ENCODE measurements at places on chromosomes 5 and 9. TPM values are rescaled to one million over a fixed set of nuclear protein-coding genes. Genes with fewer than 3 reads are reported as not detected.

Gene PIP5KL1
- polyA plus RNA-seq, result 15.4 TPM

GRCh38 chr5:147344861-147345260 lies 110.0 kb downstream of the STK32A start:
- H3K27me3 ChIP-seq, result no peaks in the 10 kb centered on the region
- DNase-seq, result no peak
- H3K36me3 ChIP-seq, result no peaks in the 10 kb centered on the region
- H3K4me1 ChIP-seq, result no peaks in the 10 kb centered on the region
- no peak overlapping the region for H3K27ac ChIP-seq

- no peak overlapping the region for H3K4me3 ChIP-seq
- peaks cover 11% of the 10 kb centered on the region for H3K27me3 ChIP-seq
- no peak overlapping the region for H3K27ac ChIP-seq
- H3K36me3 ChIP-seq, result no peaks in the 10 kb centered on the region
- no peak for DNase-seq
- no peaks in the 10 kb centered on the region for H3K4me1 ChIP-seq
These were observed 11.9 kb downstream of the GRIN1 start for GRCh38 chr9:137150617-137151457.

- no peak overlapping the region for H3K4me3 ChIP-seq
- H3K4me1 ChIP-seq, result no peaks in the 10 kb centered on the region
These were observed 112.4 kb downstream of the FSTL4 start for GRCh38 chr5:133499895-133500294.

DNA sequence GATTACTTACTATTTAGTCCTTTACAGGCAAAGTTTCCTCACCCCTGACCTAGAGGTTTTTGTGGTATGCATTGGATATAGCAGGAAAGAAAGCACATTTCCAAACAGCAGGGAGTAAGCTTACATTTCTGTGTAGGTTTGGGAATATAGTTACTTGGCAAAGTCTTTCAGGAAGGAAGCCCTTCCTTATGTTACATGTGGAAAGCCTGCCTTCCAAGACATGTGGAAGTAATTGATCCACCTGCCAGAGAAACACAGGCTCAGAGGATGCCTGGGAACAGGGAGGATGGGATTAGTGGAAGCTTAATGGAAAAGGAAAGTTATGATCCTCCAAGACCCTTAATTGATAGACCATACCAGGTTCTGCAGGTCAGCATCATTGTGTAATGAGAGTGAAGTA lies 87.3 kb upstream of the PPP1R2B start:
- DNase-seq, result no peak
- H3K4me1 ChIP-seq, result peaks cover 3% of the 10 kb centered on the region
- H3K27ac ChIP-seq, result no peak overlapping the region
- no peaks in the 10 kb centered on the region for H3K36me3 ChIP-seq
- no peak overlapping the region for H3K4me3 ChIP-seq

DNA sequence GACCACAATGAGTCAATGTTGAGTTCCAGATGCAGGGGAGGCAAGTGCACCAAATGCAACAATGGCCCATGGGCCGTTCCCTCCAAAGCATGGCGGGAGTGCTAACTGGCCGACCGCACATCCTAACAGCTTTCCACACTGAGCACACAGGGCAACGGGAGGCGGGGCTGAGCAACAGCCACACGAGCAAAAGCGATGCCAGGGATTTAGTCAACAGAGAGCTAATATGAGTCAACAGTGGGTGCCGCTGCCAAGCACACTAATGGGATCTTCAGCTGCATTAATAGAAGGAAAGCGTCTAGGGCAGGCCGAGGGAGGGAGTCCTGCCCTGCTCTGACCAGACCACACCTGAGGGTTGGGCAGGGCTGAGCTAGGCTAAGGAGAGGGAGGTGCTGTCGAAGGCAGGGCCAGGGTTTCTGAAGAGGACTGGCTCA lies 4.6 kb downstream of the EPB41L4B start:
- no peak overlapping the region for H3K4me3 ChIP-seq
- peaks cover 42% of the 10 kb centered on the region for H3K4me1 ChIP-seq
- no peak for DNase-seq
- no peak overlapping the region for H3K27ac ChIP-seq

GRCh38 chr5:14676320-14676719 lies 11.8 kb downstream of the OTULIN start:
- no peaks in the 10 kb centered on the region for H3K36me3 ChIP-seq
- H3K27me3 ChIP-seq, result no peaks in the 10 kb centered on the region
- DNase-seq, result no peak
- H3K4me1 ChIP-seq, result peaks cover 14% of the 10 kb centered on the region

DNA sequence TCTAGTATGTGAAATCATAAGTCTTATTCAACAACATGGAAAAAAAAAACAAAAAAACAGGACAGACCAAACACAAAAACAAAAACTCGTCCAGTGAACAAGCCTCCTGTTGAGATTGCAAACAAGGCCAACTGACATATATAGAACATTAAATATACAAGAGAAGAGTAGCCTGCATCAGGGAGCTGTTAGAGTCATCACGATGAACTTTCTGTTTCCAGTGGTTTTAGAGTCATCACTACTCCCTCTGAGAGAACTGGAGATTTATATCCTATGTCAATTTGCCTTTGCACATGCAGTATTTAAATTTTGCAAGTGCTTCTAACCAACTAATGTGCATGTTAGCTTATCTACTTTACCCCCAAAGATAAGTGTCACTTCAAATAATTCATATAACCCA lies 9.9 kb downstream of the SNCAIP start:
- no peaks in the 10 kb centered on the region for H3K4me1 ChIP-seq
- H3K27me3 ChIP-seq, result no peaks in the 10 kb centered on the region
- H3K4me3 ChIP-seq, result no peak overlapping the region
- H3K27ac ChIP-seq, result no peak overlapping the region

GRCh38 chr5:161094411-161094810 lies 242.4 kb upstream of the ATP10B start:
- no peak for DNase-seq
- no peaks in the 10 kb centered on the region for H3K36me3 ChIP-seq
- H3K27ac ChIP-seq, result no peak overlapping the region

GRCh38 chr9:71675105-71675856 lies 93.0 kb downstream of the CEMIP2 start:
- no peak for DNase-seq
- H3K36me3 ChIP-seq, result no peaks in the 10 kb centered on the region
- no peak overlapping the region for H3K27ac ChIP-seq
- H3K27me3 ChIP-seq, result no peaks in the 10 kb centered on the region
- no peak overlapping the region for H3K4me3 ChIP-seq
- H3K4me1 ChIP-seq, result peaks cover 4% of the 10 kb centered on the region

DNA sequence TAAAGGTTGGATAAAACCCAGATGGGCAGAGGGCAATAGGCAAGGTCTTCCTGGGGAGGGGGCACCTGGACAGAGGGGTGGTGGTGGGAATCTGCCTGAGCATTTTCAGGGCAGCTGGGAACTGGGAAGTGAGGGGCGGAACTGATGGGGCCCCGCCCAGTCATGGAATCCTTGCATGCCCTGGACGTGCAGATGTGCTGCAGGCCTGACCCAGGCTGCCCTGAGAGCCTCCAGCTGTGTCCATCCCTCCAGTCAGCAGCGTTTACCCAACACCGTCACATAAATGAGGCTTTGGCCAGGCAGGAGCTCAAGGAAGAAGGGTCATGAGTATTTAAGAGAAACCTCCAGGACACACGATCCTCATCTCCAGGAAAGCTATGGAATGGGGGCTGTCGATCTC lies 70.3 kb downstream of the DAB2IP start:
- H3K36me3 ChIP-seq, result no peaks in the 10 kb centered on the region
- DNase-seq, result no peak
- H3K27me3 ChIP-seq, result no peaks in the 10 kb centered on the region

All from H1 (cell line).